CD14-positive monocyte (primary cell): ENCODE measurements at places on chromosomes 5 and 9.

- no peak for DNase-seq
Measured at GRCh38 chr9:97892421-97892820, 29.9 kb downstream of the TRMO start.

GRCh38 chr5:87121304-87122150, 146.2 kb upstream of the RASA1 start:
- peak; percentile 57 for DNase-seq

- DNase-seq, result no peak
Measured at GRCh38 chr9:35285731-35286130, 123.9 kb downstream of the UNC13B start.

DNA sequence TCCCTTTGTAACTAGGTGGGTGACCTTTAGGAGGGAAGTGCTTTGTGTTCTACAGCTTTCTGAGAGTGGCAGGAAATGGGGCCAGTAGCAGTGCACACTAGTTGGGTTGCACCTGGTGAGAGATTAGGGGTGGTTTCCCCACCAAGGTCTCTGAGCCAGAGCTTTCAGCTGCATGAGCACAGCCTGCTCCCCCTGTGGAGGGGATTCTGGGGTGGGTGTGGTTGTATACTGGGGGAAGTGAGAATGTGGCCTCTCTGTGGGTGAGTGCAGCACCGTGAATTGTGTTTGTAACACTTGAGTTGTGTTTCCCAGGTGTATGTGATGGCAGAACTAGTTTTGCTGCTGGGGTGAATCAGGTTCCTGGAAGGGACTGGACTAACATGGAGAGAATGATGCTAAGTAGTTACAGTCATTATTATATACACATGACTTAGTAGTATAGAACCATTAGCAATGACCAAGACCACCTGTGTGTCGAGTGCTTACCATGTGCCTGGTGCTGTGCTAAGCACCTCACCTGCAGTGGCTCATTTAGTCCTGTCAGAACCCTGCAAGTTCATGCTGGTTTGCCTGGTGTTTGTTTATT, 11.8 kb upstream of the CXXC5 start:
- no peak for DNase-seq

- DNase-seq, result no peak
Measured at GRCh38 chr9:115969096-115969495, 184.5 kb upstream of the PAPPA start.

- DNase-seq, result no peak
Measured at GRCh38 chr5:6505783-6506557, 57.3 kb downstream of the UBE2QL1 start.

DNA sequence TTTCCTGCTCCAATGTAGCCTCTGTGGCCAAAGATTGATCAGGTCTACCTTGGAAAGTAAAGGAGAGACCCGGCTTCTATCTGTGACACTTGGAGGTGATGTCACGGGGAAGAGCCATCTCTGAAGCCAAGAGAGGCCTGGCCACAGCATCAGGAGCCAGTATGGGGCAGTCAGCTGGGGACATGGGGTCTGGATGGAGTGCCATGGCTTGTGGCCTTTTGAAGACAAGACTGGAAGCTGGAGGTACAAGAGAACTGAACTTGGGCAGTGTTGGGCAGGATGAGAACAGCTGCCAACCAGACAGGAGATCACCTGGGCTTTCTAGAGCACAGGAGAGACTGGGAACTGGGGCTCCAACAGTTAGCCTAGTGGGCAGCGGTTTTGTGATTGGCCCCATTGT, 190.7 kb downstream of the TENT4A start:
- DNase-seq, result no peak

GRCh38 chr9:136386018-136386417, 12.5 kb upstream of the CARD9 start:
- no peak for DNase-seq

GRCh38 chr9:124781967-124782660, 5.2 kb downstream of the OLFML2A start:
- DNase-seq, result no peak

DNA sequence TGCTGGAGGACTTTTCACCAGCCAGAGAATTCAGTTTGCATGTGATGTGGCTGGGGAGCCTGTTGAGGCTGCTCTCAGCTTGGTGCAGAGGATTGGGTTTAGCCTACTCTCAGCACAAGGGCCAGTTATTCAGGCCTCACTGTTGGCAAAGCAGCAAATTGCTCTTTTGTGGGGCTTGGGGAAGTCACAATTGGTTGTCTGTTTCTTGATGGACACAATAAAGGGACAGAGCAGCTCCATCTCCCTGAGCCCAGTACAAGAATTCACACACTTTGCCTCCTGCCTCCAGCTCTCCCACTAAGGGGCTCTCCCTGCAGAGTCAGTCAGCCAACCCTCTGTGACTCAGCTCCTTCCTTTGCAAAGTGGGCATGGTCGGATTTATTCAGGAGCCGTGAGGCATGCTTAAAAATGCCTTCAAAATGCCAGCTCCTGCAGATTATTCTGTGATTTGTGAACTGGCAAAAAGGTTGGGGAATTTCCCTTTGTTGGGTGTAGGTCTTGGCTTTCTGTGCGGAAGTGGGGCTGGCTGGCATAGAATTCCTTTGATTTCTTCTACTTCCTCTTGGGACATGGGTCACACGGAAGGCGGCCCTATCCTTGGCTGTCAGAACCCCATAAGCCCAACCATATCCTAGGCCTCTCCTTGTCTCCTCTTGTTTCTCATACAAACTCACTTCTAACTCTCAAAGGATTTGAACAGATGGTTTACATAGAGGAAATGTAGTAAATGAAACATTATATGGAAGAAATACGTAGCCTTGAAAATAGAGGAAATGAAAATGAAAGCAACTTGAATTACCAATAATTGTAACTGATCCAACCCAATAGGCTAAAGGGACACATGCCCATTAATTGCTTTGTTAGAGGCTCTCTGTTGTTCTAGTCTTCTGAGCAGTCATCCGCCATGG, 118.7 kb upstream of the CD180 start:
- peak; percentile 9 for DNase-seq

GRCh38 chr5:87103616-87104287, 163.9 kb upstream of the RASA1 start:
- no peak for DNase-seq

DNA sequence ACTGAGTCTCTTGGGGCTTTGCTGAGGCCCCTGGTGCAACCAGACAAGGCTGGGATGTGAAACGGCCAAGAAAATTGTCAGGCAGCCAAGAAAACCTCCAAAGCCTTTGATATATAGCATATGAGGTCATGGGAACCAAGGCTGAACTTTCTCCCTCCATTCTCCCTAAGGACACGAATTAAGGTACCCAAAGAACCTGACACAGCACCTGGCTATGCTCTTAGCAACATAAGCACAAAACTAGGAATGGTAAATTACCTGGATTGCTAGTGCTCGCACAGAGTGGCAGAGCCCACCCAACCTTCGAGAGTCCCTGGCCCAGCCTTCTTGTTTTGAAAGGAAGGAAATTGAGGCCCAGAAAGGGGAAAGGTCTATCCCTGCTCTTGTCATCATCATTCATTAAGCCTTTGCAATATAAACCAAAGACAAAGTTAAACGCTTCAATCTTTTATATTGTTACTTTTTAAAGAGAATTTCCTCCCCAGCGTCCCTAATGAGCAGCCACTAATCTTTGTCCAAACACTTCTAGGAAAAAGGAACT, 220.0 kb upstream of the NR4A3 start:
- no peak for DNase-seq

- DNase-seq, result peak; percentile 85
Measured at GRCh38 chr5:119274767-119275130, 81.1 kb upstream of the TNFAIP8 start.

- DNase-seq, result no peak
Measured at GRCh38 chr5:9455826-9456434, 89.9 kb downstream of the SEMA5A start.

DNA sequence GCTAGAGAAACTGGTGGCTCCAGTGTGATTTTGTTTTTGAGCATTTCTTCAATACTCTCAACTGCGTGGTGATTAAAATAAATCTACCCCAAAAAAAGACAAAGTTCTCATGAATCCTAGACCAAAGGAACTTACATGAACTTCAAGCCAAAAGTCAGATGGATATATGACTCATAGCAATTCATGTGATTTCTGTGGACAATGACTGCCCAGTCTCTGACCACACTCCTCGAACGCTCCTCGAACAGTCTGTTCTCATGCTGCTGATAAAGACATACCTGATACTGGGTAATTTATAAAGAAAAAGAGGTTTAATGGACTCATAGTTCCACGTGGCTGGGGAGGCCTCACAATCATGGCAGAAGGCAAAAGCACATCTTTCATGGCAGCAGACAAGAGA, 46.4 kb upstream of the CEP78 start:
- DNase-seq, result peak; percentile 66

DNA sequence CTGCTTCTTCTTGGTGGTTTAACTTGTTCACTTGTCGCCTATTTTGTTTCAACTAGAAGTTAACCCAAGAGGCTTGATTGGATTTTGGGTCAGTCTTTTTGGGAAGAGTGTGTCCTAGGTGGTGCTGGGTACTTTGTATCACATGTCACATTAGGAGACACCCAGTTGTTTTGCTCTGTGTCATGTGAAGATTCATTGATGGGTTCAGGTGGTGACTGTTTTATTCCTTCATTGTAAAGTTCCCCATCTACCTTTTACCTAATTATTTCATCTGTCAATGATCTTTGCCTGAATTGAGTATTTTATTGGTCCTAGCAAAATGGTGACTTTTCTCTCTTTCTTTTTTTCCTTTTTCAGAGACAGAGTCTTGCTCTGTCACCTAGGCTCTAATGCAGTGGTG, 69.2 kb downstream of the RALGPS1 start:
- DNase-seq, result no peak

- DNase-seq, result no peak
Measured at GRCh38 chr5:83956386-83956785, 235.7 kb upstream of the HAPLN1 start.

DNA sequence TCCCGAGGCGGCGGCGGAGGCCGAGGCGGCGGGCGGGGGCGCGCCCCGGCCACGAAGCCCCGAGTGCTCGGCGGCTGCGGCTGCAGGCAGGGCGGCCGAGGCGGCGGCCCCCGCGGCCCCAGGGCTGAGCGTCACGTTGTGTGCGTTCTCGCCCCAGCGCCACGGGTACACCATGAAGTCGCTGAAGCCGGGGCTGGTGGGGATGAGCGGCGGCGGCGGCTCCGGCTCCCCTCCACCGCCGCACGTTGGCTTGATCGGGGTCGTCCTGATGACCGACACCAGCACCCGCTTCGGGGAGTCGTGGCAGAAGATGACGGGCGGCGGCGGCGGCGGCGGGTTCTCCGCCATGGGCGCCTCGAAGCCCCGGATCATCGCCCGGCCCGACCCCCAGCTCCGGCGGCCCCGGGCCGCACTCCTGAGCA, 498 bp downstream of the ZNF367 start:
- no peak for DNase-seq

- DNase-seq, result no peak
Measured at GRCh38 chr9:94874316-94874715, 147.8 kb downstream of the AOPEP start.

DNA sequence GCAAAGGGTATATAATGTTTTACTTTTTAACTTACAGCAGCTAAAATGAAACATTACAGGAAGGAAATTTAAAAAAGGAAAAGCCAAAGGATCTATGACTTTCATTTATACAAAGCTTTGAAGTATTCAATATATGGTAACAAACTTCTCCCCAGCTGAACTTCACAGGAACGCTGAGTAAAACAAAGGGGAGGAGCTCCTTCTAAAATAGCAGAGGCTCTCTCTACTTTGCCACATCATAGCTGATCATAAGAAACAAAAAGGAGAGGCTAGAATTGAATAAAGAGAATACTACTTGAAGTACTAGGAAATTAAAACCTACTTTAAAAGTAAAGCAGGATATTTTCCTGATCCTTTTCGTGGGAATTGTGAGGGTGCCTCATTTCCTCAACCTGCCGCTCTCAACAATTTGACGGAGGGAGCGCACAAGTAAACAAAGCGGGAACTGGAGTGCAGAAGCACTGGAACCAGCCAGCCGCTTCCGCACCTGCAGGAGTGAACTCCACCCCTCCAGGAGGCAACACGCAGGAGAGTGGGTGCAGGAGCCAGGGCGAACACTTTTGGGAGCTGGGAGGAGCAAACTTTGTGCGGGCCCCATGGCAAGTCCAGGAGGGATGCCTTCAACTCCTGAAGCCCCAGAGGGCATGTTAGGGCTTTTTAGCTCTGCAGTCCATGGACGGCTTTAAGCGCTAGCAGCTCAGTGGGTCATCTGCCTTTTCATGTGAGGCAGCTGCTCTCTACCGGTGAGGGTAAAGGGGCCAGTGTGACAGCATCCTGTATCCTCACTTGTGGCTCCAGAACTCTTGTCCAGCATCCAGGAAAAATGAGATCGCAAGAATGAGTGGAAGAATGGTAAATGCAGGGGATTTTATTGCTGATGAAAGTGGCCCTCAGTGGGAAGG, 757.4 kb downstream of the PTPRD start:
- no peak for DNase-seq
